ENCODE measurements at places on chromosomes 1 and 21.

DNA sequence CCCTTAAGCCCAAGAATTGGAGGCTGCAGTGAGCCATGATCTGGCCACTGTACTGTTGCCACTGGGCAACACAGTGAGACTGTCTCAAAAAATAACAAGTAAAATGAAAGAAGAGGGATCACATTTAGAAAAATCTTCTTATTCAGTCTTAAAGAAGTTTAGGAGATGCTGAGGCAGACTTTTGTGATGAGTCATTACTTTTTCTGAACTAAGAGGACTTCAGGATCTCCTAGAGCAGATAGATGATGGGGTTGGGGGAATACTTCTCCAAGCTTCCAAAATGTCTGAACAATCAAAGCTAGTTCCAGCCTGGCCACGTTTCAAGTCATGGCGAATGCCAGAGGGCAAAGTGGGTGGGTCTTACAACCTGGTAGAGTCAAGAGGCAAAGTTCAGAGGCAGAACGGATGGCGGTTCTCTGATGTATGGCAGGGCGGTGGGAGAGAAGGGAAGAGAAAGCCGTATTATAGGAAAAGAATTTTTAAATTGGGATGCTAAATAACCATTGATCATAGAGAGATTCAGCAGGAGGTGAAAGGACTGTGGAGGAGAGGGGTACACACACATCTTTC, 2.1 kb upstream of the CIART start:
- no peak for DNase-seq

DNA sequence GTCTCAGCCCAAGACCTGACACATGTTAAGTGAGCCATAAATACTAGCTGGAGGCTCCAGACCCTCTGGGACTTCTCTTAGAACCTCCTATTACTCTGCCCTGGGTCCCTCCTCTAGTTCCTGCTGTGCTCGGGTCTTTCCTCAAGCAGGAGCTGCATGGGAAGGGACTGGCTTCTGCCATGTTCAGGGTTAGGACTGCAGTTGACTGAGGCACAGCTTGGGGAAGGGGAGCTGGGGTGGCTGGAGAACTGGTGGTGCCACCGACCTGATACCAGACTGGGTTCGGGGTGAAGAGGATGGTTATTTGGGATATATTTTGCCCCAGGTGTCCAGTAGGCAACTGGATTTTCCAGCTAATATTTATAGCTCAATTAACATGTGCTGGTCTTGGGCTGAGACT, 15.7 kb downstream of the HYI start:
- no peak for DNase-seq

DNA sequence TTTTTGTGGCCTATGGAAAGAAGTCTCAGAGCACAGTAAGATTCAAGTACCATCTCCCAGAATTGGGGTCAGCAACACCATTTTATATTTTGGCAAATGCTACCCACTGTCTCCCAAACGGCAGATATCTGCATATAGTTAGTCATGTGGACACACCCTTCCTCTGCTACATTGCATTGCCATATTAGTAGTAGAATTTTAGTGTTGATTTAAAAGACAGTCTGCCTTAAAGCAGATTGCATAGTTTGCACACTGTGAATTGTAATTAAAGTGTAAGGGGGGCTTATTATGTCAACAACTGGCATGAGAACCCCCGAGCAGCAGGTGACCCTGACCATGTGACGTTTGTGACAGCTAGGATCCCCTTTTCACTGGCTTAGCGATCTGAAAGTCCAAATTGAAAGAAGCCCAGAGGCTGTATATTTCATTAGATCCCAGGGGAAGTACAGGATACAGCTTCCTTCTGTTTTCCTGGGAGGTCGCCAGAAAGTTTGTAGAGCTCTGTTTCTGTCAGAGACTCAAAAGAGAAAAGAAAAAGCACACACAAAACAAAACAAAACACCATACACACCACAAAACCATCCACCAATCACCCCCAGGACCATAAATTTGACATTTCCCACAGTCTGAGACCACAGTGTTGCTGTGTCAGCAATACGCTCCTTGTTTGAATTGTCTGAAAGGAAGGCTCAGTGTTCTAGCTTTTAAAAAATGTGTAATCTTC, 172.4 kb downstream of the NFIA start:
- DNase-seq, result no peak

DNA sequence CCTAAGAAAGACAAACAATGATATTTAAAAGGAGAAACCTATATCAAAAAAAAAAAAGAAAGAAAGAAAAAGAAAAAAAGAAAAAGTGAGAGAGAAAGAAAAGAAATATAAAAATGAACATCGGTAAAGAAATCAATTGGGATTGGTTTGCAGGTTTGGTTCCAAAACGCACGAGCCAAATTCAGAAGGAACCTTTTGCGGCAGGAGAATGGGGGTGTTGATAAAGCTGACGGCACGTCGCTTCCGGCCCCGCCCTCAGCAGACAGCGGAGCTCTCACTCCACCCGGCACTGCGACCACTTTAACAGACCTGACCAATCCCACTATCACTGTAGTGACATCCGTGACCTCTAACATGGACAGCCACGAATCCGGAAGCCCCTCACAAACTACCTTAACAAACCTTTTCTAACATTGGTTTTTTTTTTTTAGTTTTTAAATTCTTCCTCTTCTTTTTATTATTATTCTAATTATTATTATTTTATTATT, 11.7 kb downstream of the LHX9 start:
- DNase-seq, result no peak

DNA sequence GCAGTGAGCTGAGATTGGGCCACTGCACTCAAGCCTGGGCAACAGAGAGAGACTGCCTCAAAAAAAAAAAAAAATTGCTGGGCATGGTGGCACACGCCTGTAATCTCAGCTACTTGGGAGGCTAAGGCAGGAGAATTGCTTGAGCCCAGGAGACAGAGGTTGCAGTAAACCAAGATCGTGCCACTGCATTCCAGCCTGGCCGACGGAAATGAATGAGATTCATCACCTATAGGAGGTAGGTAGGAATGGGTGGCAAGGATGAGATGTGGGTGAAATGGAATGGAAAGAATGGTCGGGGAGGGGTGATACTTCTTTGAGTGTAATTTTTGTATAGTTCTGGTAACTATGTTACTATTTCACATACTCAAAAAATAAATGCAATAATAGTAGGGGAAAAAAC, 15.4 kb downstream of the CTXND2 start:
- no peak for DNase-seq

DNA sequence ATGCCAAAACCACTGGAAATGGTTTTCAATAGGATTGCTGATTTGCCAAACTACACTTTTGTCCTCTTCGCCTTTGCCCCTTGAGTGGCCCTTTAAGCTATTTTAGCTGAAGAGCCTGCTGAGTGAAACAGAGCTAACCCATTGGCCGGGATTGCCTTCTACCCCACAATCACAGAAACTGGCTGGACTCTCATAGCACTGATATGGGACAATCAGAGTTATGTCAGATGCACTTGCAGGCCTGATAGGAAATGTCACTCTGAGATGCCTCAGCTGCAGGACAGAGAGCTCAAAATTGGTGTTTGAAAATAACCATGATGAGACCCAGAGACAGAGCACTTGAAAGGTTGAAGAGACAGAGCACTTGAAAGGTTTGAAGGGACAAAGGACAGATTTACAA, 354.4 kb downstream of the BRINP2 start:
- DNase-seq, result no peak

All from stimulated activated CD8-positive, alpha-beta memory T cell treated with anti-CD3 and anti-CD28 coated beads, Interleukin-15, amount 100 ng/mL, for 4 hours (primary cell).